ENCODE measurements at places on chromosomes 3 and 15.

GRCh38 chr3:105527535-105527934, 160.8 kb downstream of the ALCAM start:
- DNase-seq = no peak

DNA sequence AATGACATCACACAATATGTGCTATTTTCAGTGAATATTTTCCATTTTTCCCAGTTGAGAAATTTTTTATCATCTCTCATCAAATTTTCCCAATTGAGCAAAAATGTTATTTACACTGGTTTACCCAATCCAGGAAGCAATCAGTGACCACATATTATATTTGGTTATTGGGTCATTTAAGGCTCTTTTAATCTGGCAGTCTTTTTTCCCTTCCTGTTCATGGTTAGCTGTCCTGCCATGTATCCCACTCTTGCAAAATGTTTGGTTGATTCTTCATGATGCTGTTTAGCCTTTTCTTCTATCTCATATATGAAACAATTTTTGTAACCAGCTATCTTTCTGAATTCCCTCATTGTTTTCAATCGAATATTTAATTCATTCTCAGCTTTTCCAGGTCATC, 626.0 kb downstream of the RBMS3 start:
- DNase-seq = no peak

DNA sequence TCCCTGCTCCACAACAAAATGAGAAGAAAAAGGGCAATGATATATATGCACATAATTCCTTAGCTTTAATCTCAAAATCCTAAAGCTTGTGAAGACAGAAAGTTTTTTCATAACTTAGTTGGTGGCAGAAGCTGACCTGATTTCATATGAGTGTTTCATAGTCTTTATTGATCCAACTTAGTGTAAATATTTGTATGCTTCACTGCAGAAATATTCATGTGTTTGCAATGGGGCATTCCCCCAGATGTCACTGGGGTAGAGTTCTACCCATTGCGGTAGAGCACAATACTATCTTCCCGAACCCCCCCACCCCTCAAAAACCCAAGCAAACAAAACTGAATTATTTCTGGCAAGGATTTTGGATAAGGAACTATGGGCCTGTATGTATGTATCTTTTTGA, 221.2 kb downstream of the THRB start:
- no peak for DNase-seq

- no peak for DNase-seq
These were observed 30.4 kb downstream of the SECISBP2L start for GRCh38 chr15:49015896-49016295.

- DNase-seq = peak; percentile 17
These were observed 92.8 kb upstream of the DCBLD2 start for GRCh38 chr3:98994128-98994762.

- no peak for DNase-seq
These were observed 68.2 kb upstream of the SMAD3 start for GRCh38 chr15:66997212-66997611.

- no peak for DNase-seq
These were observed 48.5 kb downstream of the LINGO1 start for GRCh38 chr15:77584201-77584600.

GRCh38 chr3:167712445-167712844, 22.2 kb downstream of the PDCD10 start:
- DNase-seq = no peak

DNA sequence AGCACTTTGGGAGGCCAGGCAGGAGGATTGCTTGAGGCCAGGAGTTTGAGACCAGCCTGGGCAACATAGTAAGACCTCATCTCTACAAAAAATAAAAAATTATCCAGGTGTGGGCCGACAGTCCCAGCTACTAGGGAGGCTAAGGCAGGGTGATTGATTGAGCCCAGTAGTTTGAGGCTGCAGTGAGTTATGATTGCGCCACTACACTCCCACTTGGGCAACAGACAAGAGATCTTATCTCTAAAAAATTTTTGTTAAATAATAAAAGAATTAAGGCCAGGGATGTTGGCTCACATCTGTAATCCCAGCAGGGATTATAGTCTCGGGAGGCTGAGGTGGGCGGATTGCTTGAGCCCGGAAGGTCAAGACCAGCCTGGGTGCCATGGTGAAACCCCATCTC, 25.8 kb upstream of the NFKBIZ start:
- DNase-seq = no peak

DNA sequence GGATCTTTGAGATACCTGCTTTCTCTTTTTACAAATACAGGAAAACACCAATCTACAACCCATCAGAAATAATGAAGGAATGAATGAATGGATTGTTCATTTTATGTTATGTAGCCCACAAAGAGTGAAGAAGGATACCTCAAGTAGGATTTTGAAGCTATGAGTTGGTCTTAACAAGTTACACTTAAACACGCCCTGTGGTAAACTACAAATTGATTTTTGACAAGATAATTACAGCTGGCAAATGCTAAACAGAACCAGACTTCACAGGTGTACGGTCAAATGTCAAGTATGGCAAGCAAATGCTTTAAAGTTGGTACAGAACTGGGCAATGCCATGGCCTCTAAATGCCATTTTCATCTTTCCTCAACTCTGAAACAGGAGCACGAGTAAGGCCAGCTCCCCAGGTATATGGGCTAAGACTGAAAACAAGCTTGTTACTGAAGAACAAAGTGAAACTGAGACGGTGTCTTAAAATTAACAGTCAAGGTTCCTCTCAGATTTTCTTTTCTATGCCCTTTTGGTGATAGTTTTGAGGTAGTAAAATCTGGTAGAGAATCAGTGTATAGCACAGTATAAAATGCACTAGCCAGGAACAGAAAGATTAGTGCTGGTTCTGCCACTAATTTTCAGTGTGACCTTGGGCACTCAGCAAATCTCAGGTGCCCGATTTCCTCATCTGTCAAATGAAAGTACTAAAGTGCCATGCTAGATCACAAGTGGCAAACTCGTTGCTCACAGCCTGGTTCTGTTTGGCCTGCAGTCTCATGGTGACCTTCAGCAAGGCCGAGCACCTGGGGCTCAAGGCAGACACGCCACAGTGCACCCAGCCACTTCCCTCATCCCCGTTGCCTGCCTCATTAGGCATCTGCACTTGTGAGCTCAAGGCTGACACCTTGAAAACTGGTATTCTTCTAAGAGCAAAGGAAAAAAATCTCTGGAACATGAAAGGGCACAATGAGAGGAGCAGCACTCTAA, 9.5 kb downstream of the RUVBL1 start:
- no peak for DNase-seq

DNA sequence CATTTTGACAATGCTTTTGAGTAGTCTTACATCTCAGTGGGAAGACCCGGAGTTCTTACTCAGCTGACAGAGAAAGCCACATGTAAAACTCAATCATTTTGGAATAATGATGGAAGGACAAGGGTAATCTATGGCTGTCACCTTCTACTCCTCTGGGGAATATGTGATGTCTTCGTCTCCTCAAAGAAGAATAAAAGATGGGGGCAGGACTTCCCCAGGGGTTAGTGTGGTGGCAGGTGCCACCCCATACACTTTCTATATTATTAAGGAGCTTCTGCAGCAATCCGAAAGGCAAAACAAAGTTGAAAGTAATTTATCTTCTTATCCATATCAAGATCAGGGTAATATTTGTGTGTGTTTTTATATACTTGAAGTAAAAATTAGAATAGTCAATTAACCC, 180.4 kb upstream of the TOPAZ1 start:
- DNase-seq = no peak

GRCh38 chr3:155102329-155102728, 22.2 kb downstream of the MME start:
- no peak for DNase-seq

DNA sequence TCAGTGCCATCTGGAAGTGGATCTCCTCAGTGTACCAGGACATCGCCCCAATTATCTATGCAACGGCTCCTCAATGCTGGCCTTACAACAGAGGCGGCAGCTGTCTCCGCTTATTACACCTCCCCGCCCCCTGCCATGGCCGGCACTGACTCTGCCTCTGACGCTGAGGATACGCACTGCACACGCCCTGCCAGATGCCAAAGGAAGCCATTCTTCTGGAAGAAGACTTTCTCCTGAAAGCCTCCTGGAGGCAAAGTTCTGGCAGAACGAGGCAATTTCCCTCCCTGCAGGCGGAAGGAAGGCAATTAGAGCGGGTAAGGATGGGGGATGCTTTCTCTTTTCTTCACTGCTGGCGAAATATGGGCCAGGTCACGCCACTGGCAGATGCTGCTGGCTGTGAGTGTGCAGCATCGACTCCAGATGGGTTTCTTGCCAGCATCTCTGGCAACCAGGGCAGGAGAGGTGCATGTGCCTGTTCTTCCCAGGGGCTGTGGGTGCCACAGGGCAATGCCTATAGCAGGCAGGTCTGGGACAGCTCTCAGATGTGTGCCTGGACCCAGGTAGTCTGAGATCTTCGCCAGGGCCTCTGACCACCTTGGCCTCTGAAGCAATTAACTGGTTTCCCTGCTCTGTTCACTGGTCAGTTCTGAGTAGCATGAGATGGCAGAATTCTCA, 62.2 kb upstream of the MRPS22 start:
- no peak for DNase-seq

- no peak for DNase-seq
These were observed 67.8 kb upstream of the FSIP1 start for GRCh38 chr15:39850436-39850835.

GRCh38 chr3:31575448-31575847, 42.7 kb downstream of the STT3B start:
- DNase-seq = no peak

GRCh38 chr15:79981831-79982455, 10.9 kb upstream of the BCL2A1 start:
- no peak for DNase-seq

DNA sequence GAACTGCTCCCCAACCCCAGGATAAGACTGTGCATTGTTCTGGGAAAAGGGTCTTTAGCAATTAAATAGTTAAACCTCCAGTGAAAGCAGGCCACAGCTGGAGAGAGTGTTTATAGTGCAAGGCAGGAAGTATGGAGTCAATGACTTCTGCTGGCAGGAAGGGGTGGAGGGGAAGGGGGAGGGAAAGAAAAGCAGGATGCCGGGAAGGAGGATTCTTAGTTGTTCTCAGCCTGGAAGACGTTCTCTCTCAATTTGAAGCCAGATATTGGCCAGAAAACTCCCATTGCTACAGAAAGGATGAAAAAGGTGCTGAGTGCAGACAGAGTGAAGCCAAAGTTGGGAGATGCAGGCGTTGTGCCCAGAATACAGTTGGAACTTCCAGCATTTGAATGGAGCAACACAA, 35.7 kb upstream of the ACTL6A start:
- peak; percentile 40 for DNase-seq

DNA sequence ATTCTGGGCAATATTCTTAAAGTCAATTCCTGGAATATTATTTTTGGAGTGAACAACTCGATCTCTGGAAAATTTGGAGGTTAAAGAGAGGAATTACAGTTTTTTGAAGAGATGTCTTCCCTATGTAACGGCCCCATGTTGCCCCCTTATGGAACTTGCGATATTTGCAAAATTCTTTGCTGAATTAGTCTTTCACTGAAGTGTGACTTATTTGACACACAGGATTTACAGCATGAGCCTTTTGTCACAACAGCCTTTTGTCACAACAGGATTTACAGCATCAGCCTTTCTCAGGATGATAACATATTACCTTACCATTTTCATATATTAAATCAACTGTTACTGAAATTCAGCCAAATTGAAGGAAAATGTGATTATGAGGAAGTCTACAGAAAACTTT, 37.8 kb upstream of the SPTSSB start:
- DNase-seq = peak; percentile 71

DNA sequence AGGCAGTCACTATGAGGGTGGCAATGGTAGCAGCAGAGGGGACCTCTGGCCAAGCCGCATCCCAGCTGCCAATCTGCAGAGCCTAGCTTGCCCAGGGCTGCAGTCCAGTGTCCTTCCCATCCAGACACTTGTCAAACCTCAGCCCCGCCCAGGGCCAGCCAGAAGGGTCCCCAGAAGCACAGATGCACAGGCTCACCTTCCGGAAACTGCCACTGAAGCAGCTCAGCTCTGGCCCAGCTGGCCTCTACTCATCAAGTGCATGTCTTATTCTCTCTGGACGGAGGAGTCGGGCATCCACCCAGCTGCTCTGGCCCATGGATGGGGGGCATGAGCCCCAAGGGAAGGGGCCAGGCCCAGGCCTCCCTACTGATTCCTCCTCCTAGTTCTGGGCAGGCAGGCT, 69.2 kb downstream of the DNAJB8 start:
- DNase-seq = no peak

- DNase-seq = peak; percentile 74
These were observed 27.6 kb upstream of the TRPM1 start for GRCh38 chr15:31128919-31129768.

- DNase-seq = no peak
These were observed 24.3 kb downstream of the ZDHHC19 start for GRCh38 chr3:196186651-196187573.

DNA sequence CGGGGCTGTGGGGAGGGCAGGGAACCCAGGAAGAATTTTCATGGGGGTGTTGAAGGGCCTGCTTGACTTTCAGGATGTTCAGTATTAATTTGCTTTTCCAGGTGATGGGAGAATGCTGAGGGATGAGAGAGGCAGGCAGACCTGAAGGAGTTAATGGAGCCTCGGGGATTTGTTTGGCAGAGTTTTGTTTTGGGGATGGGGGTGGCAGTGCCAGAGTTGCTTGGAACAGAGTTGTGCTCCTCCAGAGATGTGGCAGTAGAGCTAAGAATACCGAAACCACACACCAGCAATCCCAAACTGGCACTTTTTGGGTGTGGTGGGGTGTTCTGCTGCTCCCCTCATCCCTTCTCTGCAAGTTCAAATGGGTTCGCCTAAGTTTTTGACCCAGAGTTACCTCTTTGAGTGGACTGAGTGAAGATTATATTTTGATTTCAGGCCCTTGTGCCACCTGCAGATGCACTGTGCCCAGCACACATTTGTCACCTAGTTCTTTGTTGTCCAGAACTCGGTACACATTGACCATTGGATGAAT, 1.6 kb downstream of the BOC start:
- no peak for DNase-seq

DNA sequence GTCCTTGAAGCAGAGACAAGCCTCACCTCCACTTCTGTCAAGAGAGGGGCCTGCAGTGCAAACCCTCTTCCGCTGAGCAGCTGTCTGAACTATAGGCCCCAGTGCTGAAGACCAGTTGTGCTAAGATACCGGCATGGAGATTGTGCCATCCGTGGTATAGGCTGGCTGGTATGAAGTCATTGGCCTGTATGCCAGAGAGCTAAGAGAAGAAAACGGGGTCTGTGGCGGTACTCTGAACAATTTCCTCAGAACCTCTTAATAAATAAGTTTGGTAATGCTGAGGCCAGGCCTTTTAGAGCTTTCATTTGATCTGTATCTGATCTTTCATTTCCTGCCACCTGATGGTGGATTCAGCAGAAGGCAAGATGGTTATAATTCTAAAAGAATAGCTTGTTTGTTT, 123.0 kb downstream of the LRIG1 start:
- no peak for DNase-seq

DNA sequence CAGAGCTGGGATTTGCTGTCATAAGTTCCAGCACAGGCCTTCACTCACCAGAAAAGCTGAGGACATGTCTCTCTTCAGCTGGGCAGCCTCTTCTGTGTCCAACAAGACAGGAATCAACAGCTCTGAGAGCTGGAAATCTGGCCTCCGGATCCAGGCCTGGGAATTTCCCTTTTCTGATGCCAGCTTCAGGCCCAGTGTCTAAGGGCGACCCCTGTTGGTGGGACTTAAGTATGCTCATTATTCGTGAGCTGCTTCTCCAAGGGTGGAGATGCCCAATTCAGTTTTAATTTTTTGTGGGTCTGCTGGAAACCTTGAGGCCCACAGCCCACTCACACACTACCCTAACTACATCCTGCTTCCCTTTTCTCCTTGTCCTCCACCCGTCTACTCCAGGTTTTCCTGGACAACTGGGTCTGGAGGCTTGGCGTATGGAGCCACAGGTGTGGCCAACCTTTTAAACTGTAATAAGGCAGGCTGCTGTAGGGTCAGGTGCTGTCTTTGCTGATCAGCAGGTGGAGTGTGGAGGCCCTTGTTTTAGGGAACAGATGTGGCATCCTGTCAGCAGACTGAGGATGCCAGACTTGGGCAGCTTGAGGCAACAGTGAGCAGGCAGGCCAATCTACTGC, 2.6 kb upstream of the CEMIP start:
- DNase-seq = peak; percentile 46

Data from tibial nerve (tissue), 4 donors.